ENCODE measurements at places on chromosomes 3 and 15.

GRCh38 chr3:52671676-52672075, 14.0 kb downstream of the PBRM1 start:
- no peak for DNase-seq

GRCh38 chr3:43185274-43185982, 79.5 kb upstream of the POMGNT2 start:
- no peak for DNase-seq

DNA sequence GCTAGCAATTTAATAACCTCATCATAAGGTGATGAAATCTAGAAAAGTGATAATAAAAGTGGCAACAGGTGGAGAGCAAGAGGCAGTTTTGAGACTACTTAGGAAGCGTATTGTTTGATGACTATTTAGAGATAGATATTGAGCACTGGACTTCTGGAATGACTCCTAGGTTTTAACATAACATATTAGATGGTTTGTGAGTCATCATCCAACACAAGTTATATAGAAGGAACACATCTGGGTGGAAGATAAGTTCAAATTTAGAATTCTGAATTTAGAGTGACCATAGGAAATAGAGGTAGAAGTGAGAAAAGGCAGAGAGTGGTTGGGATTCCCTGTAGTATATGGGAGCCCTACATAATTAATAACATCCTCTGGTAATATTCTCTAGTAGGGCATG, 282.8 kb upstream of the ALCAM start:
- DNase-seq, result no peak

GRCh38 chr3:179452176-179452564, 900 bp upstream of the GNB4 start:
- DNase-seq, result no peak

DNA sequence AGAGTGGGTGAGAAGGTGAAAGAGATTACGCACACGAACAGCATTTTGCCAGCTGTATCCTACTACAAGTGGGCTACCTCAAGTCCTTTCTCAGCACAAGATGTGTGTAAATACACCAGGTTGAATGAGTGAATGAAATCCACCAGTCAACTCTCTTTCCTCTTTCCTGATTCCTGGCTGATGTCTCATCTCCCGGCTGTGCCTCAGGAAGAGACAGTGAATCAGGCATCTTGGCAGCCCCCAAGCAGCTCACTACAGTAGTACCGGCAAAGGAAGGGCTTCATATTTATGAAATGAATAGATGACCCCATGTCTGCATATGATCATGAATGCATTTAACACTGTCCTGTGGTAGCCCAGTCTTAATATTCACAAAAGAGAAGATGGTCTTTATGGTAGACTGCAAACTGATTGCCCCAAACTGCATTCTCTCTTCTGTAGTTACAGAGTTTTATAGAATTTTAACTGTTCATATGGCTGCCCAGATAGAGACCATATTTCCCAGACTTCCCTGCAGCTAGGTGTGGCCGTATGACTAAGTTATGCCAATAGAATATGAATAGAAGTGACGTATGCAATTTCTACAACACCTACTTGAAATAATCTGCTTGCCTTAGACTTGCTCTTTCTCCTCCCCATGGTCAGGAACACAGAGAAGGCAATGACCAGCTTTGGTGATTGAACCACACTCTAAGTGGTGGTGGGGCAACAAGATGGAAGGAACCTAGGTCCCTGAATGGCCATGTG, 22.7 kb downstream of the MGLL start:
- no peak for DNase-seq

DNA sequence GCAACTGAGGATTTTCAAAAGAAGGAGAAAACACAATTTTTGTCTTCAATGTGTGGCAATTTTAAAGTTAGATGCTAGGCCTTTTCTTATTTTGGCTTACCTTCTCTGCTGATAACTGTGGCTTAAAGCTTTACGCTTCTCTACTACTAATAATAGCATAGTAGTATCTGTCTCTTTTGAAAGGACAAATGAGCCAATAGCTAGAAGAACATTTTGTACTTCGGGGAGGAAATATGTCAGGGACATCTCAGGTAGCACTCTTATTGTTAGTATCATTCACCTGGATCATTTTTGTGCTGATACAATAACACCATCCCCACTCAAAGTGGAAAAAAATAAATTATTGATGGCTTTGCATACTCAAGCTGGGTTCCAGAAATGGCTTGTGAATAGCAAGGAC, 586.1 kb upstream of the TBL1XR1 start:
- DNase-seq, result no peak

DNA sequence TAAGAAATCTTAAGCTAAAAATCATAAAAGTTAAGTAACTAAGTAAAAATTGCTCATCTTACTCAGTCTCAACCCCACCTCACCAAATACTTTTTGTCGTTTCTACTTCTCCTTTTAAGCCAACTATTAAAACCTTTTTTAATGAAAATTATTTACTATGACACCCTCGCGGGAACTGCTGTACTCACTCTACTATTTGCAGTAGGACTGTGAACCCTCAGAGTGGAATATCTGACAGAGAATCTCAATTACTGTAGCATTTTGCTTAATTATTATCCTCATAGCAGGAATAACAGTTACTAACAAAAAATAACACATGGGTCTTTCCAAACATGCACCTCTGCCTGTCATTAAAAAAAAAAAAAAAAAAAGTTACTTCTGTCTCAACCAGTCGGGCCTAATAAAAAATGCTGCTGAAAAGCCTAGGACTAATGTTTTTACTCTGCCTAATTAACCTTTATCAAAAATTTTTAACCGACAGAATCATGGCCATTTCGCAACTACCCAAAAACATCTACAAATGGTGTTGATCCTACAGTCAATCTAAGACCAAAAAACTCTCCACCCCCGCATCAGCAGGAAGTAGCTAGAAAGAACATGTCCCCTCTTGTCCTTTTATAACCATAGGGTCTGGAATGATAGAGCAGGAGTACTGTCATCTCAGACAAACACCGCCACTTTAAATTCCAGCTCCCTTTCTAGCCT, 10.2 kb downstream of the ALDH1L1 start:
- no peak for DNase-seq

DNA sequence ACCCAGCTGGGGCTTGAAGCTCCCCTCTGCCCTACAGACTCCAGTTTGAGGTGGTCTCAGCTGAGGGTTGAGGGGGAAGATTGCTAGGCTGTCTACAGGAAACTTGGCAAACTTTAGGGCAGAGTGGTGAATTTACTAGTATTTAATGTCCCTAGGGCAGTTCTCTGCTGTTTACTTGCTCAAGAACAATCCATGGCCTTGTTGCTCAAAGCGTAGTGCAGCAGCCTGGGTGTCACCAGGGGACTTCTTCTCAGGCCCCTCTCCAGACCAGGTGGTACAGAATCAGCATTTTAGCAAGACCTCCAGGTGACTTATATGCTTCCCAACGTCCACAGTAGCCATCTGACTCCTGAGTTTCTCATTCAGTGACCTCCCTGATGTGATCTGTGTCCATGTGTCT, 188.9 kb downstream of the NR1D2 start:
- no peak for DNase-seq

- DNase-seq, result no peak
Observed at GRCh38 chr15:66901336-66902100, 163.9 kb upstream of the SMAD3 start.

GRCh38 chr3:120151791-120152190, 57.5 kb upstream of the GSK3B start:
- DNase-seq, result no peak

DNA sequence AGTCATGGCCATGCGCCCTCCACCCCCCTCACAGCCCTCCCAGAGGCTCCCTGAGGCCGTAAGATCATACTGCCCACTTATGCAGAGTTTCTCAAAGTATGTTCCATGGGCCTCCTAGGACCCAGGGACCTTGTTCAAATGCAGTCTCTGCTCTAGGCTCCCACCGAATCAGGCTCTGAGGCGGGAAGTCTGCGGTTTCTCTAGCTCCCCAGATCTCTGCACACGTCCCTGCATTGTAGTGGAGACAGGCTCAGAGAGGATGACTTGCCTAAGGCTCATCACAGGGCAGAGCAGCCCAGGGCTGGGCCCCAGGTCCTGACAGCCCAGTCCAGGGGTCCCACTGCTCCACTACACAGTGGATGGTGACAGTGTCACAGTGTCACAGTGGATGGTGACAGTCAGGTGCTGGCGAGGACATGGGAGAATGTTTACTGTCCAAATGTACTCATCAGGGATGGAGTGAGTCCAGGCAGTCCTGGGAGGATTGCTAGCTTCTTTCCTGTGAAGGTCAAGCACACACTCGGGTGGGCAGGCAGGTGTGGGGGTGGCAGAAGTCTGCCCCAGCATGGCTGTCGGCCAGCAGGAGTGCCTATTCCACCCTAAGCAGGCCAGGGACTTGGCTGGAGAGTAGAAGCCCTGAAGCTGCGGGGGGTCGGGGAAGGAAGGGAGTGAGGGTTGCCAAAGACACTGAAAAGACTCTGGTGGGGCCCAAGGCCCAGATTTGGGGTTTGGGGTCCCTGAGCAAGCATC, 12.4 kb downstream of the ANKRD63 start:
- no peak for DNase-seq

GRCh38 chr15:101176625-101177024, 75.2 kb downstream of the CHSY1 start:
- DNase-seq, result no peak

DNA sequence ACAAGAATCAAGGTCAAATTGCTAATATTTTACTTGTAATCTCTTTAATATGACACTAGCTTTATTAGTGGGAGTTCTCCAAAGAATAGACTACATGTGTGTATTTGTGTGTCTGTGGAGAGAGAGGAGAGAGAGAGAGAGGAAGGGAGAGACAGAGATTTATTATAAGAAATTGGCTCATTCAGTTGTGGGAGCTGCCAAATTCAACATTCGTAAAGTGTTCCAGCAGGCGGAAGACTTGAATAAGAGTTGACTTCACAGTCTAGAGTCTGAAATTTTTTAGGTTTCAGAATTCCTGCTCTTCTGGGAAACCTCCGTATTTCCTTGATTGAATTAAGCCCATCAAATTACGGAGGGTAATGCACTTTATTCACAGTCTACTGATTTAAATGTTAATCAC, 4.7 kb upstream of the CLDN1 start:
- no peak for DNase-seq

DNA sequence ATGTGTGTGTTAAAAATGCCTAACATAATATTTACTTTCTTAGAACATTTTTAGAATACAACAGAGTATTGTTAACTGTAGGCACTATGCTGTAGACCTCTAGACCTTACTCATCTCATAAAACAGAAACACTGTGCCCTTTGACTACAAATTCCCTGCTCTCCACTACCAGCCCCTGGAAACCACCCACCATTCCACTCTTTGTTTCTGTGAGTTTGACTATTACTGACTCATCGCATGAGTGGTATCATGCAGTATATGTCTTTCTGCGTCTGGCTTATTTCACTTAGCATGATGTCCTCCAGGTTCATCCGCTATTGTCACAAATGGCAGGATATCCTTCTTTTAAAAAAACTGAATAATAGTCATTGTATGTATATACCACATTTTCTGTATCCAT, 216.7 kb upstream of the CFAP20DC start:
- no peak for DNase-seq

DNA sequence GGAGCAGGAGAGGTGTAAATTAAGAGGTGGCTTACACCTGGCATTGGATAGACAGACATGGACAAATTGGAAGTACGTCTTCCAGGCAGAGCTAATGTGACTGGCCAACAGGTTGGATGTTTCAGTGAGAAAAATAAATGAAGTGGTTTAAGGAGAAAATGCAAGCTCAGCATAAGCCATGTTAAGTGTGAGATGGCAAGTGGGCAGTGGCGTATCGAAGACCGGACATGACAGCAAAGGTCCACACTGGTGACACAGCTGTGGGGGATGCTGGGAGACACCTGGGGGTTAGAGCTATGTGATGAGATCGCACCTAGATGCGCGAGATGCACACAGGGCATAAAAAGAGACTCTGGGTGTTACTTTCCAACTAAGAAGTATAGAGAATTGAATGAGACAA, 3.7 kb upstream of the ATP10A start:
- DNase-seq, result no peak

DNA sequence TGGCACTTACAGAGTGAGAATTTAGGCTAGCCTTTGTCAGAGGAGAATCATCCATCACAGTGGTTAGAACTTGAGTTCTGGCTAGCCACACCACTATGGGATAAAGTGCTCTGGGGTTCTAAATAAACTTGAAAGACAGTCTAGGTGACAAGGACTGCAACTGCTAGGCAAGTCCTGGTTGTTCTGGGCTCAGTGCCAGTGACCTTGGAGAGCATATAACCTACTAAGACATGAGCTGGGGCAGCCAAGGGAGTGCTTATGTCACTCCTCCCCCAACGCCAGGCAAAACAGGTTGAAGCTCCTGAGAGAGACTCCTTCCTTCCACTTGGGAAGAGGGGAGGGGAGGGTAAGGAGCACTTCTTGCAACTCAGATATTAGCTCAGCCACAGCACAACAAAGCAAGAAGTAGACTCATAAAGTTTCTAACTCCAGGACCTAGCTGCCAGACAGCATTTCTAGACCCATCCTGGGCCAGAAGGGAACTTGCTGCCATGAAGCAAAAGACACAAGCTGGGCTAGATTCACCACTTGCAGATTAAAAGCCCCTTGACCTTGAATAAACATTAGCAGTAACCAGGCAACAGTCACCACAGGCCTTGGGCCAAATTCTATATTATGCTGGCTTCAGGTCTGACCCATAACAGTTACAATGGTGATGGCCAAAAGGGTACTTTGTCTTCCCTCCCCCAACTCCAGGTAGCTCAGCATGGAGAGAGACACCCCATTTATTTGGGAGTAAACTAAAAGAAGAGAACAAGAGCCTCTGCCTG, 963.7 kb downstream of the PLOD2 start:
- no peak for DNase-seq

GRCh38 chr15:77457905-77458265, 37.2 kb downstream of the HMG20A start:
- no peak for DNase-seq

DNA sequence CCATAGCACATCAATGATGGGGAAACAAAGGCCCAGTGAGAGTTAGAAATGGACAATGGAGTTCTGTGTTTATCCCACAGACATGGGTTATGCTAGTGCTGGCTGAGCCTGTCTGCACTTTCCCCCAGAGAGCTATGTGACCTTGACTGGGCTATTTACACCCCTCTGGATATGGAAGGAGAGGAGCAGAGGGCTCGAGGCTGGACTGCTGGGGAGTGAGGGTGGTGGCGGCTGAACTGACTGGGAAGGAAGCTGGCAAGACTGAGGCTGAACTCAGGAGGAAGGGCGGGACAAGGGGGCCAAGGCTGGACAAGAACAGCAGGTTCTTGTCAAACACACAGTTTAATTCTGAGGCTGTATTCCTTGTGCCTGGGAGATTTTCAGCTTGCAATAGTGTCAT, 10.8 kb upstream of the INSYN1 start:
- no peak for DNase-seq

DNA sequence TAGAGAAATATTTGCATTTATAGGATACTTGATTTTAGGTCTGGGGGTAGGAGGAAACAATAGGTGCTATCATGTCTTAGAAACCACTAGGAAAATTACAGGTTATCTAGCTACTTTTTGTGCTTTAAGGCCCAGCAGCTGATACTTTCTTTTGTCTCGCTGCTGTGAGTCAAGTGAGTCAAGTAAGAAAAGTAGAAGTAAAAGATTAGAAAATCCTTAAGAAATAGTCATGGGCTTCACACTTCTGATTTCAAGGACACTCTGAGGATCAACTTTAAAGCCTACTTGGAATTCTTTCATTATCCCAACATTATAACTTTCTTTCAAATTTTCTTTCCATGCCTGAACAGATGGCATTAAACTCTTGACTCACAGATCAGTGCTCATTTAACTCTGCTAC, 95.2 kb upstream of the RBMS3 start:
- no peak for DNase-seq
